ENCODE measurements at places on chromosomes 2 and 18.

- no peak for DNase-seq
These were observed 4.2 kb downstream of the CBLN2 start for GRCh38 chr18:72539901-72540300.

- DNase-seq: no peak
These were observed 157.0 kb downstream of the EML6 start for GRCh38 chr2:54880428-54880827.

DNA sequence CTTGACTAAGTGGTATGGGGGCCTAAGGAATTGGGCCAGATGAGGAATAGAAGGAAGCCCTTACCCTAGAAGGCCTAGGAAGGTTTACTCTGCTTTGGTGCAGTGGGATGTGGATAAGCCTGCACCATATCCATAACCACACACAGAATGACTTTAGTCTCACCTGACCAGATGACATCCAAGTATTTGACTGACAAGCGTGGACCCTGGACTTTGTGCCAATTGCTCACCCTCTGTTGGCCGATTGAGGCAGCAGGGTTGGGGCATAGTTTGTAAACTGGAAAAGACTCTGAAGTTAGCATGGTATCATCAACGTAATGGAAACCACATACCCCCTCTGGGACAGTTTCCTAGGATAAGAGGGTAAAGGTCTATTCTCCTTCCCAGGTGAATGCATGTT lies 36.5 kb upstream of the SERPINE2 start:
- DNase-seq: no peak

DNA sequence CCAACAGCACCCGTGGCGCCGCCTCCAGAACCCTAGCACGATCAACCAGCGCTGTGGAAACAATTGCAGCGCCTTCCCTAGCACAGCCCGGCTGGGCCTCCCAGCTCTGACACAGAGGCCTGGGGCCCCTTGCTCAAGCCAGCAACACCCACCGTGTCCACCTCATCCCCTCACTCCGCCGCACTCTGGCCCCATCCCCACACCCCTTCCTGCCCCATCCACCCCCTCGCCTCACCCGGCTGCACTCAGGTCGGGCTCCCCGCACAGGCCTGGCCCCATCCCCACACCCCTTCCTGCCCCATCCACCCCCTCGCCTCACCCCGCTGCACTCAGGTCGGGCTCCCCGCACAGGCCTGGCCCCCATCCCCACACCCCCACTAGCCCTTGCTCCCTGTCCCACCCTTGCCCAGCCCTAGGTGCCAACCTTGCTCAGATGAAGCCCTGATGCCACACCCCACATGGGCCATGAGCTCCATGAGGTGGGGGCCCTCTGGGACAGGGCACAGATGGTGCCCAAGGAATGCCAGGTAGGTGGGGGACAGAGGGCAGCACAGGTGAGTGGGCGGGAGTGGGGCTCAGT lies 28.7 kb downstream of the KIF1A start:
- no peak for DNase-seq

- DNase-seq: no peak
These were observed 19.2 kb downstream of the ATP6V1B1 start for GRCh38 chr2:70954886-70955285.

DNA sequence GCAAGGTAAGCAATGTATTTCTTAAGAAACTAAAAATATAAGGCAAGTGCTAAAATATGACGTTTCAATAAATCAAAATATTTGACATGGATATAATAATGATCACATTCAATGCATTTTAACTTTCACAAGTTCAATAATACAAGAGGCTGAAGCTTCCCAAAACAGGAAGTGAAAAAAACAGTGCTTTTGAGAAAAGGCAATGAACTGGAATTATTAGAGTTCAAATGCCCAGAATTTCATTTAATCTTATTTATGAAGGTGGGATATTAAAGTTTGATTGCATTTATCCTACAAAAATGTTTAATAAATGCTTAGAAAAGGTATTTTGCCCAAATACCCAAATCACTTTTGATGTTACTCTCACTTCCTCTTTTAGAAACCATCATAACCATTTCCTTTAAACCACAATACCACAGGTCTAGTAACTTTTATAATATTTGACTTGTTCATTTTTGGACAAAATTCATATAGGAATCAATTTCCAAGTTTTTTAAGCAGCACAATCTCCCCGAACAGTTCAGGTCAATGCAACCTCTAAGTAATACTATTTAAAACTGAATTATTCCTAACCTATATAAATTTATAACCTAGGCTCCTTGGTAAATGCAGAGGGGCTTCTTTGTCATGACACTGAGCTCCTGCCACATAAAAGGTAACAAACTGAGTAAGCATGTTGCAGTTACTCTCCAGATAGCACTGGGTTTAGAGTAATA lies 2.1 kb downstream of the NCKAP1 start:
- no peak for DNase-seq

GRCh38 chr2:201936817-201937216 lies 96.8 kb upstream of the FZD7 start:
- DNase-seq: no peak

GRCh38 chr2:53040536-53041229 lies 726.9 kb upstream of the CHAC2 start:
- DNase-seq: no peak

- no peak for DNase-seq
These were observed 31.6 kb upstream of the TWIST2 start for GRCh38 chr2:238816291-238816690.

DNA sequence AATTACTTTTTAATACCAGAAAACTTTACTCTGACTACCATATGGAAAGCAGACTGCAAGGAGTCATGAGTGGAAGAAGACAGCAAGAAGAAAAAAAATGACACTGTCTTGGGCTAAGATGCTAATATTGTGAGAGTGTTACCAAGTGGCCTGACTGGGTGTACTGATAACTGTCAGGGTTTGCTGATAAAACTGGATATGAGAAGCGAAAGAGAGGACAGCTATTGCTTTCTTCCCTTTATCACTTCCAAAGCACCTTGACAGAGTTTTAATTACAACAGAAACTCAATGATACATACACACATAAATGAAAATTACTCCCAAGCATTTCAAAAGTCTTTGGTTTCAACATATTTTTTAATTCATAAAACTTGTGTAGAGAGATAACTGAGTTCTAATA lies 368.5 kb downstream of the ZEB2 start:
- DNase-seq: no peak

GRCh38 chr2:121348128-121348740 lies 63.2 kb upstream of the TFCP2L1 start:
- DNase-seq: no peak

GRCh38 chr18:58687871-58688308 lies 16.6 kb downstream of the MALT1 start:
- no peak for DNase-seq

DNA sequence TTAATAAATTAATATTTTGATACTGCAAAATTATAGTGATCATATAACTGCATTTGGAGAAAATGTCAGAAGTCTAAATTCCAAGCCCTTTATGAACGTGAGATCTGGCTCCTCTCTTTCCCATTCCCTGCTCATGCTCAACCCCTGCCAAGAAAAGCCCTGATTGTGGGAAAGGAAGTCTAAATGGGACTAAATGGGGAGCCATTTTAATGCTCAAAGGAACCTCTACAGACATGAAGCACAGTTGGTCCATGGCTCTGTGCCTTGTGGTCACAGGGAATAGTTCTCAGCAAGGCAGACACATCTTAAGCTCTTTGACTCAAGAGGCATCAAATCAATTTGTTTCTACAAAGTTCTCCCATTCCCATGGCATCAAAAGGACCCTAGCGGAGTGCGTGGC lies 29.3 kb upstream of the INSIG2 start:
- DNase-seq: no peak

All from GM12892 (cell line).